GM23338 (cell line): ENCODE measurements at places on chromosomes 2 and 18. TPM values are rescaled to one million over a fixed set of nuclear protein-coding genes. Genes with fewer than 3 reads are reported as not detected.

Gene KCMF1
- 120 and 129 TPM in 2 replicates for total RNA-seq

GRCh38 chr2:128395640-128396499 is 77.2 kb upstream of the HS6ST1 start:
- peak; percentile 43 for DNase-seq

GRCh38 chr2:231900486-231900942 is 25.7 kb downstream of the NPPC start:
- peak; percentile 94 for DNase-seq

Gene ALPI
- total RNA-seq: not detected in 2 replicates

DNA sequence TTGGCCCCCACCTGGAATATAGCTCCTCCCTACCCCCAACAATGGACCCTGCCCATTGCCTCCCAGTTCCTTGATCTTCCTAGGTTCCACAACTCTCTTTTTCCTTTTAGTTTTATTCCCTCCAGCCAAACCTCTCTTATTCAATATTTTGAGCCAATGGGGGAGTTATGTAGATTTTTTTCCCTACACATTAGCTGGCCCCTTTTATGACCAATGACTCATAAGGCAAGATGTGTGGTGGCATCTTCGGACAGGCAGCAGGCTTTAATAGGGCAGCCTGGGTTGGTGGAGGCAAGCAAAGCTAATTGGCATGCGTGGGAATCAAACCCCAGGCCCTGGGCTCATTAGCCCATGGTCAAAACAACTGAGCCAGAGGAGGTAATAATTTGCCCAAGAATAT is 9.2 kb downstream of the GRP start:
- DNase-seq: no peak

Gene CHST9
- total RNA-seq: 14.3 and 15.5 TPM in 2 replicates

DNA sequence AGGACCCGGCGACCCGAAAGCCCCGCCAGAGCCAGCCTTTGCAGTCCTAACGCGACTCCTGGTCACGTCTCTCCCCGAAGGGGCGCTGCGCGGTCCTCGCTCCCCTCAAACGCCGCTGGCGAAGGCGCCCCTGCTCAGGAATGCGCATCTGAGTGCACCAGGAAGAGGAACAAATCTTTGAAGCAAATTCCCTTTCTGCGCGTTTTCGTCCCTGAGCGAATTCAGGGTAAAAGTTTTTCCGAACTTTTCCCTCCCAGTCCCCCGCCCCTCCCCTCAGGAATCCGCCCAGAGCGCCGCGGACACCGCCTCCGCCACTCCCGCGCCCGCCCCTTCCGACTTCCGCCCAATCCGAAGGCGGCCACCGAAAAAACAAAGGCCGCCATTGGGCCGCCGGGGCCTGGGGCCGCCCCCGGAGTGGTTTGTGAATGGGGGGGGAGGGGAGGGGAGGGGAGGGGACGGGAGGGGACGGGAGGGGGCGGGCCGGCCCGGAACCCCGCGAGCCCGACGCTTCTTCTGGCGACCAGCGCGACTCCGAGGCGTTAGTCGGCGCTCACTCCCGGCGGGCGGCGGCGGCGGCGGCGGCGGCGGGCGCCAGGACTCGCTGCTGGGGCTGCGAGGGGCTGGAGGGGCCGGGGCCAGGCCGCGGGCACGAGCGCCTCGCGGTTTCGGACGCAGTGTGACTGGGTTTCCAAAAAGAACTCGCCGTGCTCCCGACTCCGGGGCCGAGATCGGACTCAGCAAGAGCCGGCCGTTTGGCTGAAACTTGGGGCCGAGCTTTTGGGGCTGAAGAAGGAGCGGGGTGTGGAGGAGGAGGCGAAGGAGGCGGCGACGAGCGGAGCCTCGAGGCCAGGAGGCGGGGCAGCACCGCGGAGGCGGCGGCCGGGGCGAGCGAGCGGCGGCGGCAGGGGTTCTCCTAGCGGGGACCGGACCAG is at the start of gene FZD7:
Gene FZD7, plus strand, starts transcription at position 539 of the 932 bp plus-strand sequence. CDS start 793 bp downstream, outside the sequence.
- DNase-seq: peak; percentile 96

Gene SGPP2
- total RNA-seq: not detected in 2 replicates

DNA sequence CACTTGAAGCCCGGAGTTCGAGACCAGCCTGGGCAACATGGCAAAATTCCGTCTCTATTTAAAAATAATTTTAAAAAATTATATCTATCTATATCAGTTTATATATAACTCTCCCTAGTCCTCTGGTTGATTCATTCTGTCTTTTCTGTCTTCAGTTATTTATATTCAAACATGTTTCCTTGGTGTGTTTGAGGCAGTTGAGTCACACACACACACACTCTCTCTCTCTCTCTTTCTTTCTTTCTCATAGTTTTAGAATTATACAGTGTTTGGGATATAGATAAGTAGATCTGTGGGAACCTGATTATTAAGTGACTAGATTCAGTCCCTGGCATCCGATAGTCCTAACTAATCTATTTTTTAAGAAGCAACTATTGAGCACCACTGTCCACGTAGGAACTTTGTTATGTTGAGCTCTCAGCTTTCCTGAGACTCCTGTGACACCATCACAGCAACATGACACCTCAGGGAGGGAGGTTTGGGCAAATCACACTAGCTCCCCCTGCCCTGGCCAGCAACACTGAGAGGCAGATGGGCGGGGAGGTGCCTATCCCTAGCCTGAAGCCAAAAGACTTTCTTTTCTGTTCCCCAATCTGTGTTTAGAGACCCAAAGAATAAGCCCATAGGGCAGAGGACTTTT is 482.7 kb downstream of the DLGAP1 start:
- DNase-seq: peak; percentile 83

DNA sequence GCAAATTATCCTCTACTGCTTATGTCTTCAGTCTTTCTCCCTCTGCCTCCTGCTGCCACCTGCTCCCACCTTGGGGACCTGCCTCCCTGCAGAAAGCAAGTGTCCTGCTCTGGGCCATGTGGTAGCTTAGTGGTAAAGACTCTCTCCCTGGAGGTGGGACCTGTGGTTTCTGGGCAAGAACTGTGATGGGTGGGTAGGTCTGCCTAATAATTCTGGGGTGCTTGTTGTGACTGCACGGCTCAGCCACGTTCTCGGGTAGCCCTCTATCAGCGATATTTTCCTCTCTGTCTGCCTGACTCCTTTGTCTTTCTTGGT is 16.4 kb upstream of the CD28 start:
- DNase-seq: no peak
